T-helper 2 cell (primary cell): ENCODE measurements at places on chromosomes 16 and 17.

GRCh38 chr17:20158580-20158979 is 149.4 kb downstream of the SPECC1 start:
- no peak for DNase-seq

DNA sequence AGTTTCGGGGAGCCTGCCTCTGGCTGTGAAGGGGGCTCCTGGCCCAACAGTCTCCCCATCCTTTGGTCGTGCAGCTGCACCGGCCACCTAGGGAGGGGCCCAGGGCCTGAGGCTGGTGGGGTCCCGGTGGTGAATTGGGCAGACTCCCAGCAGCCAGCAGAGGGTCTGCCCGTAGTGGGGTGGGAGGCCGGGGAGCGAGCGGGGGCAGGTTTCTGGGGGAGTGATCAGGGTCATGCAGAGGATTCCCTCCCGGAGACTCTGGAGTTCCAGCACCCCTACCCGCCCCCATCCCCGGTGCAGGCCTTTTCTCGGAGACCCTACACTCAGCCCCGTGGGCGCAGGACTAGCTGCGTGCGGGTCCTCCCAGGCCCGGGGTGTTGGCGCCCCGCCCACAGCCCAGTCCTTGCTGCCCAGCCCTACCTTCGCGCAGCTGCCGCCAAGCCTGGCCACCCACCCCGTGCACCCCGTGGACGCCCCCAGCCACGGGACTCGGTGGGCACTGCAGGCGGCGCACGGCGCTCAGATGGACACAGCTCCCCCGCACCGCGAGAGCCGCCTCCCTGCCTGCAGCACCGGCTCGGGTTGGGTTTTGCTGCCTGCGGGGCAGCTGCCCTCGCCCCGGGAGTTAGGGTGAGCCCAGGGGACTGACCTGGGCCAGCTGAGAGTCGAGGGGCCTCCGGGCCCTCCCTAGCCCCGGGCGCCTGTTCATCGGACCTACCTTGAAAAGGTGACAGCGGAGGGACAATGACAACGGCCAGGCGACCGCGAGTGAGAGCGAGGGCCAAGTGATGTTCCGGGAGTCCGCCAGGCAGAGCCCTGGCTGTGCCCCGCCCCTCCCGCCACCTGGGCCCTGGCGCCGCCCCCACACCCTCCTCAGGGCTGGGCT is at the start of gene GNG13:
Gene GNG13 (minus strand): TSS at position 787 of the 886 bp plus-strand sequence. CDS start 1,657 bp downstream, outside the sequence.
- no peak for DNase-seq

GRCh38 chr16:77344341-77344740 is 90.5 kb downstream of the ADAMTS18 start:
- DNase-seq, result no peak

GRCh38 chr17:45107293-45108010 is 24.9 kb downstream of the PLCD3 start:
- DNase-seq, result no peak

- DNase-seq, result no peak
Measured at GRCh38 chr17:78697122-78697521, 85.0 kb downstream of the CYTH1 start.

GRCh38 chr17:49873466-49873865 is 25.6 kb upstream of the TAC4 start:
- DNase-seq, result no peak

DNA sequence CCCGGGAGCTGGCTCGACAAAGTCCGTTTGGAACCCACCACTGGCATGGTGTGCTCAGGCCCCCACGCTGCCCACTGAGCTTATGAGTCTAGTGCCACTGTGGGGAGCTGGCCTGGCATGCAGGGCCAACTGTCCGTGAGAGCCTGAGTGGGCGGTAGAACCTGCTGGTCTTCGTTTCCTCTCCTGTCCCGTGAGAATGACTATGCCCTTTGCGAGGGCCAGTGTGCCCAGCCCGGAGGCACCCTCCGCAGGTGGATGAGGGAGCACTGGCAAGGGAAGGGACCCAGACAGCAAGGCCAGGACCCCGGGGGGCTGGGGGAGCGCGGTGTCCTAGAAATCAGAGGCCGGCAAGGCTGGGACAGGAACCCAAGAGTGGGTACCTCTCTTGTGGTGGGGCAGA is 3.2 kb downstream of the BAIAP3 start:
- DNase-seq, result no peak

- no peak for DNase-seq
Measured at GRCh38 chr16:80369138-80369958, 171.4 kb upstream of the DYNLRB2 start.

DNA sequence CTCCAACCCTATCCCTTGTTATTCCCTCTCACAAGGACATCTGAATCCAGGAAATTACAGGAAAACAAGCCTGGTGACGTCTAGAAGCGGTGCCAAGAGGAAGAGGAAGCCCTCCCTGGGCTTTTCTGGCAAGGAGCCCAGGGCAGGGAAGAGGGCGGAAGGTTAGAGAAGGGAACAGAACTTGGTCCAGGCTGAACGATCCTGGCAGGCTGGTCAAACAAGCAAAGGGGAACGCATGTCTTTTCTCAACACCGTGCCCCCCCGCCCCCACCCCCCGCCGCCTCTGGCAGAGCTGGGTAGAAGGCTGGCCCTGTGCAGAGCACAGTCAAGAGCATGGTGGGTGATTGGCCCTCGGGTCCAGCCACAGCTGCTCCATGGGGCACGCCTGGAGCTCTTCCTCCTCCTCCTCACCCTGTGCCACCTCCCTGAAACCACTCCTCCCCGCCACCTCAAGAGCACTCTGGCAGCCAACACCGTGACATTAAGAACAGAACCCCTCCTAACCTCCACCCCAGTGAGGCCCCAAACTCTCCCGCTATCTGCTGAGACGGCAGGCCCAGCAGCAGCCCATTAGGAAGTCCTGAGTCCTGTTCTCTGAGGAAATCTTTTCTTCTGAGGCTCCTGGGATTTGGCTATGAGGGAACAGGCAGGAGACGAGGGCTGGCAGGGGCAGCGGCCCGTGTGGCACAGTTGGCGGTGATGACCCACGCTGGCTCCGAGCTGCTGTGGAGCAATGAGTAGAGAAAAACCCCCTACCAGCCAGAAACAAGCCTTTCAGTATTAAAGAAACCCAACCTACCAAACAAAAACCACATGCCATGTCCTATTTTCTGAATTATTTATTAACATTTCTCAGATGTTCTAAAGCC is 7.3 kb downstream of the C16orf86 start:
- no peak for DNase-seq

GRCh38 chr17:66126231-66126630 is 65.7 kb downstream of the CEP112 start:
- DNase-seq, result no peak

DNA sequence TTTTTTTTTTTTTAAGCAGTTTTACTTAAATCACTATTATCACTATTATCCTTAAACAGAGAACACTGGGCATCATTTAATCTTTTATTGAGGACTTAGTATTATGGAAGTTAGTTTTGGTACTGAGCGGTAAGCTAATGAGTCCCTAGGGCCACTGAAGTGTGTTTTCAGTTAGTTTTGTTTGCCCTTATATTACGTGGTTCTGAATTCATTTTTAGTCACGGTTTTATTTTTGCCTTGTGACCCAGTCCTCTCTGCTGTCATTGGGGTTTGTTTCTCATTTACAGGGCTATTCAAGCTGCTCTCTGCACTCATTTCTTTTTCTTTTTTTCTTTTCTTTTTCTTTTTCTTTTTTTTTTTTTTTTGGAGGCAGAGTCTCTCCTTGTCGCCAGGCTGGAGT is 17.3 kb downstream of the RABEP1 start:
- no peak for DNase-seq

GRCh38 chr16:17566075-17566474 is 95.3 kb upstream of the XYLT1 start:
- DNase-seq, result no peak

DNA sequence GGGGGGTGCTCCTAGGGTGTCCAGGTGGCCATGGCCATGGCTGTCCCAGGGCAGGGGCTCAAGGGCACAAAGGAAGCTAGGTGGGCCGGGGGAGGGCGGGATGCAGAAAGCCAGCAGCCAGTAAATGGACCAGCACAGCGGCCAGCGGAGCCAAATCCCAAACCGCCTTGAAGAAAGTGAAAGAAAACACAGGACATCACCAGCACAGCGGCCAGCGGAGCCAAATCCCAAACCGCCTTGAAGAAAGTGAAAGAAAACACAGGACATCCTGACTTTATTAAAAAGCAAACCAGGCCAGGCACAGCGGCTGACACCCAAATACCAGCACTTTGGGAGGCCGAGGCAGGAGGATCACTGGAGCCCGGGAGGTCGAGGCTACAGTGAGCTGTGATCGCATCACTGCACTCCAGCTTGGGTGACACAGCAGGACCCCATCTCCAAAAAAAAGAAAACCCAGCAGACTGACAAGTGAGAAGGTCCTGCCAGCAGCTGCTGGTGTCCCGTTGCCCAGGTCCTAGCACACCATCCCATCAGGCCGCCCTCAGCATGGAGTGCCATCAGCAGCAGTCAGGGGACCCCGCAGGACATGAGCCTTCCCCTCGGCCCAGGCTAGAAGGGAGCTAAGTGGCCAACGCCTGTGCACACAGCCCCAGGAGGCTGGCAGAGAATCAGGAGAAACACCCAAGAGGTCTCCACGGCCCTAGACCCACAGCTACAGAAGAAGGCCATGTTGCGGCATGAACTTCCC is 17.0 kb downstream of the SLC38A10 start:
- no peak for DNase-seq

DNA sequence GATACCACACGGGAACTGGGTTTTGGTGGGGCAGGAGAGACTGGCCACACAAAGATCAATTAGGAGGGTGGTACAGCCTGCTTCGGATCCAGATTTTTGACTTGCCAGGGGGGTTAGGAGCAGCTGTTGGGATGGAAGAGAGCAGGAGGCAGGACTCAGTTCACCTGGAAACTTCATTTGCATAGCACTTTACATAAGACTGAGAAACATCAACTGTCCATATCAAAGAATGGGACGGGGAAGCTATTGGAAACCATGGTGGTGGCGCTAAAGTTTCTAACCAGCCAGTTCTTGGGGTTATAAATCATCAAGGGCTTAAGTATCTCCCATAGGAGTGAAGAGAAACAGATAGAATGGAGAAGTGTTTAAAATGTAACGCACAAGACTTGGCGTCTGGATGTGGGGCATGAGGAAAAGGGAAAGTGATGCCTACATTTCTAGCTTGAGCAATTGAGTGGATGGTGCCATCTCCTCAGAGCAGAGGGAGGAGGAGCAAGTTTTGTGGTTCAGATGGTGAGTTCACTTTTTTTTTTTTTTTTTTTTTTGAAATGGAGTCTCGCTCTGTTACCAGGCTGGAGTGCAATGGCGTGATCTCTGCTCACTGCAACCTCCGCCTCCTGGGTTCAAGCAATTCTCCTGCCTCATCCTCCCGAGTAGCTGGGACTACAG is 6.4 kb upstream of the SRCAP start:
- no peak for DNase-seq

GRCh38 chr16:68834550-68834949 is 8.8 kb upstream of the TANGO6 start:
- DNase-seq, result no peak

- DNase-seq, result no peak
Measured at GRCh38 chr17:64368277-64368676, 22.4 kb downstream of the PECAM1 start.

- no peak for DNase-seq
Measured at GRCh38 chr16:59527206-59527997, 793.3 kb upstream of the GOT2 start.

- DNase-seq, result no peak
Measured at GRCh38 chr17:19654896-19655295, 6.3 kb downstream of the ALDH3A2 start.

DNA sequence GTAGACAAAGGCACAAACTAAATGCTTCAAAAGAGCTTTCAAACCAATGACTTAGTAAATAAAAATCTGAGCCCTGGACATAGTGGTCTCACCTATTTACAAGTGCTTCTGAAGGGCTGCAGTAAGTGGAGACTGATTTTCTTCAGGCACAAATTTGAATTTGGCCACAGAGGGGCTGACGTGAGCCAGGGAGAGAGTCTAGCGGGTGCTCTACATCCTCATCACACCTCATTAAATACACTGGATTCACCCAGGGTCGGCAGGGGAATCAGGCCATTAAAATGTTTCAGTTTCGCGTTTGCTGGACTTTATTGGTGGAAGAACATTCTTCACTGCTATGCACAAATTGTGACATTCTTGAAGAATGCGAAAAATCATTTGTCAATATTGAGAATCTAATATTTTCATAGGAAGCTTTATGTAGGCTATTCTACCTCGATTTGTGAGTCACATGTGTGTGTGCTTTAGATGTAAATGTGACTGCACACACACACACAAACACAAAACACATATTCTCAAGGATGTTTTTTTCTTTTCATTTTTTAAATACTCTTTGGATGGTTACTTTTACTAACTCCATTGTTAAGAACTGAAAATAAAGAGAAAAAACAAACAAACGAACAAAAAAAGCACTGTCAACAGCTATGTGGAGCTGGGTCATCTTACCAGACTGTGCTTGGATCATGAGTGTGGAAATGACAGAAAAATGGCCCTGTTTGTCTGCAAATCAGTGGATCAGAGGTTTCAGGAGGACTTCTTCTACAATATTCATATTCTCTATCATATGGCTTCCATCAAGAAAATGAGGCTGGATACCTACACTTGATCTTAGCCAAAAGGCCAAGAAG is 58.9 kb downstream of the CDH11 start:
- no peak for DNase-seq

DNA sequence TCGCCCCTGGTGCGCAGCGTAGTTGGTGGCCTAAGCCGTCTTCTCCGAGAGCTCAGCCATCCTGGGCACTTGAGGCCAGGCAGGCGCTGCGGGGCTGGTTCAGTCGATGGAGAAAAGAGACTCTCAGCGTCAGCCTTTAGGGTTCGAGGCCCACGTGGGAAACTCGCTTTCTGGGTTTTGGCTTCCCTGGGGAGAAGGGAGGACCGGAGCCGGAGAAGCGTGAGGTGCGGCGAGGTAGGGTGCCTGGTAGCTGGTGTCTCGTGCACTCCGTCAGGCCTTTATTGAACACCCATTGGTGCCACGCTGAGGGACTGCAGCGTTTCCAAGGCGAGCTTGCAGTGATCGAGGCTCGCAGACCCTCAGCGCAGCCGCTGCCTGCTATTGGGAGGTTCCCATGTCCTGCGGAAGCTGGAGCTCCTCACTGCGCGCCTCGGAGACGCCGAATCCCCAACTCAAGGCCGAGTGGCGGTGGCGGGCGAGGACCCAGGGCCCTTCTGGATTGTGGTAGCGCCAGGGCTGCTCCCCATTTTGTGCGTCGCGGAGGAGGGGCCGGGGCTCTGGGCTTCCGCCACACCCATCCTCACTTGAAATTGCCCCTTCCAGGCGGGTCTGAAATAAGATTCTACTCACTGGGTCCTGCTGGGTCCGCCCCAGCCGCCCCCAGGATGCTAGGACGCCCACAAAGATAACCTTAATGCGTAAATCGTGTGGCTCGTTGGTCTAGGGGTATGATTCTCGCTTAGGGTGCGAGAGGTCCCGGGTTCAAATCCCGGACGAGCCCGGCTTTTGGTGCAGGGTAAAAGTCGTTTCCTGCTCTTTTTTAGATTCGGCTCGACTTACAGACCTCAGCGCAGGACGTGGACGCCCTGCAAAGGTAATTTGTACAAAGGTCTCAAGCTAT is 1.2 kb downstream of the OR1F1 start:
- DNase-seq, result no peak

GRCh38 chr17:56451629-56452028 is 141.9 kb upstream of the NOG start:
- DNase-seq, result no peak
